ENCODE measurements at places on chromosomes 16 and 17.

DNA sequence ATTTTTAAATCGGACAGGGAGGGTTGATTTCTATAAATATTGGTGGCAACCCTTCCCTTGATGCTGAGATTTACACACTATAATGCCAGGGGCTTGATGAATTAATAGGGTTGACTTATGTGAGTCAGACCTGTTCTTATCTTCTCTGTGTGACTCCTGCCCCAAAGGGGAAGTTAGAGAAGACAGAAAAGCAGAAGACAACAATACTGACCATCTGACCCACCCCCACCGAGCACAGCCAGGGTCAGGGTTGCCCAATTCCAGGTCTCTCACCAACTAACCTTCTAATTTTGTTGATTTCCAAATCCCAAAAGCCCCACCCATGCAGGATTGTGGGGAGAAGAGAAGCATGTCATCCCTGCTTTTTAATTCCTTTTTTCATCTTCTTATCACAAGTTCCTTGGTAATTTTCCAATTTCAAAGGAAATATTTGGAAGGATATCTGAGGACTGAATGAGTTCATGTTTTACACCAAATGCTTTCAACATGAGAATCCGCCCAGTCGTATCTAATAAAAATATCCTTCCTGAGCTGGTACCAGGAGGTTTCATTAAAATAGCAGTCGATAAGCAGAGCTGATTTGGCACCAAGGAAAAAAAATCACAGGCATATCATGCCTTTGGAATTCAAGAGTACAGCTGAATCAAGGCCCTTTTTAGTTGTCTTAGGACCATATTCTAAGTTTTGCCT lies 603.4 kb upstream of the CDH11 start:
- peak; percentile 17 for DNase-seq

DNA sequence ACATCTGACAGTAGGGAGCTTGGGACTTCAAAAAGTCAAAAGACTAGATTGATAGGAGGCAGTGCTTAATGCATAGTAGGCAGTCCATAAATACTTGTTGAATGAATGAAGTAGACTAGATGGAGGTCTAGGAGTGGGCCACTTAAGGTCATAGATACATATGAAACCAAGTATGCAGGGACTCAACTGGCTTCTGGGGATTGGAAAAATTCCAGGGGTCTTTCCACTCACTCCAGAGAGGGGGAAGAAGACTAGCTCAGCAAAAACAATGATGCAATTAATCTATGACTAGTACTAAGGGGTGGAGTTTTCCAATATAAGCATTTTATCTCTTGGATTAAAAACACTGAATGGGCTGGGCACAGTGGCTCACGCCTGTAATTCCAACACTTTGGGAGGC lies 298.3 kb upstream of the XYLT1 start:
- peak; percentile 29 for DNase-seq

- no peak for DNase-seq
These were observed 47.6 kb downstream of the RPTOR start for GRCh38 chr17:80592243-80592642.

DNA sequence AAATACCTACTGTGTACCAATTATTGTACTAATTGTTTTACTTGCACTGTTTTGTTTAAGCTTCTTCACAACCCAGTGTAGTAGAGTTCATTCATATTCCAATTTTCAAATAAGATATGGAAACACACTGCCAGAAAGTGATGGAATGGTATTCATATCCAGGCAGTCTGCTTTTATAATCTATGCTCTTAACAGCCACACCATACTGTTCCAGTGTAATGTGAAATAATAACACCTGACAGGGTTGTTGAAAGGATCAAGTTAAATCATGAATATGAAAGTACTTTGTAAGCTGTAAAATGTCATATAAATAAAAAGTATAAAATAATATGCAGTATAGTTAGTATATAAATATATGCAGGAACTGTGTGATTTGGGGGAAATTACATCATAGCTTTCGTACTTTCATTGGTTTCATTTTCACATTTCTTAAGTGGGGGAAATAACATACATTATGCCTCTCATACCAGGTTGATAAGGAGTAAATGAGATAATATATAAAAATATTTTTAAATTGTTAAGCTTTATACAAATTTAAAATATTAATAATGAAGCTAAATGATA lies 230.8 kb downstream of the TANC2 start:
- DNase-seq, result no peak

DNA sequence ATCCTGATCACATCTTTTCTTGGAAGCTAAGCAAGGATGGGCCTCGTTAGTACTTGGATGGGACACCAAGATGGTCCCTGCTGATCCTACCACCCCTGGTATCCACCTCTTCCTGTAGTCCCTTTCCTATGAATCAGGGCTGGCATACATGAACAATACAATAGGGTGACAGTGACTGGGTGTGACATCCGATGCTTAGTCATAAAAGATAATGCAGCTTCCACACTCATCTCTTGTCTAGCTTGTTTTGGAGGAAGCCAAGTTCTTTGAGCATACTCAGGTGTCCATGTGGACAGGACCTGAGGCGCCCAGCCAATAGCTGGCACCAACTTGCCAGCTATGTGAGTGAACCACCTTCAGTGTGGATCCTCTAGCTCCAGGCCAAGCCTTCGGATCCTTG lies 62.5 kb upstream of the NFAT5 start:
- no peak for DNase-seq

DNA sequence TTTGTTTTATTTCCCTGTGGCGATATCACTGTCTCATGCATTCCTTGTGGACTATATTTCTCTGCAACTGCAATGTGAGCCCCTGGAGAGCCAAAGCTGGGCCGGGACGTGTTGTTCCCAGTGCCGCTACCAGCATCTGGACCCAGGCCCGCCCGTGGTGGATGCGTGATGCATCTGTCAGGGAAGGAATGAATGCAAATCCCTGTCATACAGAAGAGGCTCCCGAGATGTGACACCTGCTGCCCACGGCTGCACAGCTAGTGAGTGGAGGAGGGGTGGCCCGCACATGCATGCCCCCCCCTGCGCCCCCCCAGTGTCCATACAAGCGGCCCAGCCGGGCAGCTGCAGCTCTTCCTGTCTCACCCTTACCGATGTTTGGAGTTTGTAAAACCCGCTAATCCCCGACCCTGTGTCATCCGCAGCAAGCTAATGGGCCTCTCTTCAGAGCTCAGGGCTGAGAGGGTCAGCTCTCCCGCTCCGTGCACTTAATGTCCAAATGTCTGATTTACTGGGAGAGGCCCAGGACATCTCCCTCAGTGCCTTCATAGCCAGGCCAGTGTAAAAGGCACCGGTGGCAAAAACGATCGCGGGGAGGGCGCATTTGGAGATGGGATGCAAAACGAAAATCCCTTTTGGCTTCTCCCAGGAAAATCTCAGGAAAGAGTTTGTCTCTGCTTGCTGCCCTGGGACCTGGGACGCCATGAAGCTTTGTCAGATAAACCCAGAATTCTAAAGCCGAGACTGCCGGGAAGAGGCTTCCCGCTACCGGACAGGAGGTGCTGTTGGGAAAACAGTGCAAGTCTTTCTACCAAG lies 91.8 kb downstream of the FOXL1 start:
- DNase-seq, result peak; percentile 55

DNA sequence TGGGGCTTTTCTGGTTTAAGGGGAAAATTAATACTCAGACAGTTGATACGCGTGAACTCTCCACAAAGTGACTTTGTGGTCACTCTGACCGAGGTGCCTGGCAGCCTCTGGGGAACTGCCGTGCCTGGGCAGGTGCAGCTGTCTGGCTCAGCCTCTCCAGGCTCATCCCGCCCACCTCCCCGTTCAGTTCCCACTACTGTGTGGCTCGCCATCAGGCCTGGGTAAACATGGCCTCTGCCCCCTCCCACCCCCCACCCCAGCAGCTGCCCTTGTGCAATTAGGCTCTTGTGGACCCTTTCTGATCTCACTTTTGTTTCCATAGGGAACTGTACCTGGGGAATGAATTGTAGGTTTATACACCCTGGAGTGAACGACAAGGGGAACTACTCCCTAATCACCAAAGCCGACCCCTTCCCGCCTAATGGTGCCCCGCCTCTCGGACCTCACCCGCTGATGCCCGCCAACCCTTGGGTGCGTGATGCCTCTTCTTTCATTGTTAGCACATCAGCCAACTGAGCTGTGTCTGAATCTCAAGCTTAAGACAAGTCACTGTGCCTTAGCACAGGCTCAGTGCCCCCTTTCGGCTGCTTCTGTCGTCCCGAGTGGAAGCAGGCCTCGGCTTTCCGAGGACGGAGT lies 27.8 kb downstream of the ZC3H18 start:
- DNase-seq, result no peak

GRCh38 chr17:32826076-32826475 lies 50.8 kb downstream of the MYO1D start:
- no peak for DNase-seq

DNA sequence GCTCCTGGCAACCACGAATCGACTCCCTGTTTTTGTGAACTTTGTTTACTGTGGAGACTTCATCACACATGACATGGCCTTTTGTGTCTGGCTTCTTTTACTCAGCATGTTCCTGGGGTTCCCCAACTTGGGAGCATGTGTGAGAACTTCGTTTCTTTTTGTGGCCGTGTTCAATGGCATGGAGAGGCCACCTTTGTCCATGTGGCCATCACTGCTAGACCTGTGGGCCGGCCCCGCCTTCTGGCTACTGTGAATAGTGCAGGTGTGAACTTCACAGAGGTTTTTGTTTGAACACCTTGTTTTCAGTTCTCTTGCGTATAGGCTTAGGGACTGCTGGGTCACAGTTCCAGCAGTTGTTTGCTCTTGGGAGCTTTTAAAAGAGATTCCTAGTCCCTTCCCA lies 5.7 kb upstream of the SLC38A8 start:
- no peak for DNase-seq

DNA sequence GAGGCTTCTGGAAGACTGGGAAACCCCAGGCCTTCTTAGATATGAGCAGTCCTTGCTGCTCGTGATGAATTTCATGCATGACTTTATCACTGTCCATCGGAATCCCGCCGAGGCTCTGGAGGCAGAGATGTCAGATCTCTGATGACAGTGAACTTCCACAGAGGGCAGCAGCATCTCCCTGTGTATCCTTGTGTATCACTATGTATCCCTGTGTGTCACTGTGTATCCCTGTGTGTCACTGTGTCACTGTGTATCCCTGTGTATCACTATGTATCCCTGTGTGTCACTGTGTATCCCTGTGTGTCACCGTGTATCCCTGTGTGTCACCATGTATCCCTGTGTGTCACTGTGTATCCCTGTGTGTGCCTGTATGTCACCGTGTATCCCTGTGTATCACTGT lies 160.2 kb upstream of the CHMP6 start:
- no peak for DNase-seq

DNA sequence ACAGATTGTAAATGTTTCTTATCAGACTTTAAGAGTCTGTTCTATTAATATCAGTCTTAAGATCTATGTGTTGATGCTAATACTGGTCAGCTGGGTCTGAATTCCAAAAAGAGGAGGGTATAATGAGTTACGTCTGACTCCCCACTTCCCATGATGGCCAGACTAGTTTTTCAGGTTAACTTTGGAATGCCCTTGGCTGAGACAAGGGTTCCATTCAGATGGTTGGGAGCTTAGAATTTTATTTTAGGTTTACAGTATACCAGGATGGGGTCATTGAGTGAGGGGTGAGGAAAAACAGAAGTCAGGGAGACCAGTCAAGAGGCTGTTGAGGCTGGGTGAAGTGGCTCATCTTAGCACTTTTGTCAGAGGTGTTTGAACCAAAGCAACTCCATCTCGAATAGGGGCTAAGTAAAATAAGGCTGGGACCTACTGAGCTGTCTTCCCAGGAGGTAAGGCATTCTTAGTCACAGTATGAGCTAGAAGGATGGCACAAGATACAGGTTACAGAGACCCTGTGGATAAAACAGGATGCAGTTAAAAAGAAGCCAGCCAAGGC lies 2.9 kb upstream of the TMEM231 start:
- no peak for DNase-seq
